ENCODE measurements at places on chromosomes 5 and 9. TPM values are rescaled to one million over a fixed set of nuclear protein-coding genes. Genes with fewer than 3 reads are reported as not detected.

- DNase-seq = no peak
Observed at GRCh38 chr5:62333250-62333794, 27.3 kb downstream of the KIF2A start.

GRCh38 chr5:134437340-134437846 is 25.7 kb upstream of the CDKN2AIPNL start:
- no peak for DNase-seq

DNA sequence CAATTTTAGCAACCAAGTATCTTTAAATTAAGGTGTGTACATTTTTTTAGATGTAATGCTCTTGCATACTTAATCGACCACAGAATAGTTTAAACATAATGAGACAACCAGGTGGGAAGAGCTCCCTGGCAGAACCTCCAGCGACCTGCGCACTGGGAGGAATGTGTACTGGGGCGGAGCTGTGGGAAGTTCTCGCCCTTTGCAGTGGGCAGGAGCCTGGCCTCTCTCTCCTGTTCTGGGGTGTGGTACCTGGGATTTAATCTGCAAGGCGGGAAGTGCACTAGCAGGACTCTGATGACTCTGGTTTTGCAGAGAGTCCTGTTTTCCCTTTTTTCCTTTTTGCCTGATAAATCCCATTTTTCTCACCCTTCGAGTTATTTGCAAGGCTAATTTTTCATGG is 150.7 kb downstream of the SLC28A3 start:
- no peak for DNase-seq

DNA sequence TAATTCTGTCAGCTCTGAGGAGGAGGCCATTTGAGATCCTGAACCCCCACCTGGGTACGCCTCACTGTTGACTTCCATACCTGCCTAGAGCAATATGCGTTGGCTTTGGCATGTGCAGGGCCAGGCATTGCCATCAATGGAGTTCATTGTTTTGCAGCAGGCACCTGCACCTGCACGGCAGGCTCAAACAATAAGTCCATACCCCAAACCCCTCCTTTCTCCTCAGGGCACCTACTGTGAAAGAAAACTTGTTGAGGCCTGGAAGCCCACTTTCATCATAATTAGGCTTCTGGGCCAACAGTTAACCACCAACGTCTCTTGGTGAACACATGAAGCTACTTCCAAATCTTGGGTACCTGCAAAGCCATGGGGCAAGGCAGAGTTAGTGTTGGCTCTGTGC is 238.7 kb downstream of the NFIB start:
- DNase-seq = no peak

GRCh38 chr5:56145511-56145910 is 87.6 kb downstream of the ANKRD55 start:
- DNase-seq = no peak

GRCh38 chr5:116531635-116532034 is 43.0 kb downstream of the SEMA6A start:
- DNase-seq = no peak

GRCh38 chr5:104247260-104247659 is 684.7 kb upstream of the NUDT12 start:
- no peak for DNase-seq

- peak; percentile 49 for DNase-seq
Observed at GRCh38 chr5:72438141-72438540, 69.1 kb downstream of the ZNF366 start.

DNA sequence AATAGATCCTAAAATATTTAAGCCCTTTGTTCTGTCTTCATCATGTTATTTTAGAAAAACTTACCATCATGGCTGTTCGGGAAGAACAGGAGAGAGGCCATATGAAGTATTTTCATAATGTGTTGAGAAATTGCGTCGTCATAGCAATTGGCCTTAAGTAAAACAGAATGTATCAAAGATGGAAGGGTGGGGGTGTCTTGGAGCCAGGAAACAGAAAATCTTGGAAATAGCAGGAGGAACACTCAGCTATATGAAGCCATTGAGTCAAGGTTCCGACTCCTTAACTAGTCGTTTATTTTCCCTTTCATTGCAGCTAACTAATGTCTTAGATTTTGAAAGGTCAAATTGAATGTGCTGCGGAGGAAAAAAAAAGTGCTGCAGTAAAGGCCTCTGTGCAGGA is 1.3 kb downstream of the SPTAN1 start:
- peak; percentile 63 for DNase-seq

DNA sequence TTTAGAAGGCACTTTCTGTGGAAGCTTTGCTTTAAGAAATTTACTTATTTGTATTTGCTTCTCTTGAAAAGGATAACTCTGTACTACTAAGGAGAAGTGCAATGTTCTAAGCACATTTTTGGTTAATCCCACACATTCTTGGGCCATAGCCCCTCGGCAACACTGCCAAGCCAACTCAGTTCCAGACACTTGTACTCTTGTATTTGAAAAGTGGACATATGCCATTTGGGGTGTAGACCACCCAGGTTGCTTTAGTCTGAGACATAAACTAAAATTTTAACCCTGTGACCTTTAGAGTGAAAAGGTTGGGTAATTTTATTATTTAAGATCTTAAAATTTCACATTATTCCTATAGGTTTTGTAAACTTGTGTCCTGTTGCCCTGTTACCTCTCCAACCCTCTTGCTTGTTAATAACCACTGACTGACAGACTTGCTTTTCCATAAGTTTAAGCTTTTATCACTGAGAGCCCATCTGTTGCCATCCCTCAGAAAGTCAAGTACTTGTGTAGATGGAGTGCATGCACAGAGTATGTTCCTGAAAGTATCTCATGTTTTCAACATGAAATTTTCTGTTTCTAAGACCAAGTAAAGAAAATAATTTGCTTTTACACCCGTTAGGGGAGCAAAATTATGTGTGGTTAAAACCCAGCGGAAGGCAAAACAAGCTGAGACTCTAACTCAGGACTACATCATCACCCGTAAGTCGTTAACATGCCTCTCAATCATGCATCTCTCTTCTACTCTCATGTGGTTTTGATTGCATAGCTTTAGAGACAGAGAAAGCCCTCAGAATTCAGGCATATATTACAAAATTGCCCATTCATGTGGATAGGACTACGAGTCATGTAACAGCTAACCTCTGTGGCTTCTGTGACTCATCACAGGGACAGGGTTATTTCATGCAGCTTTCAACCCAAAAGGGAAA is 117.3 kb downstream of the GDNF start:
- peak; percentile 77 for DNase-seq

- DNase-seq = no peak
Observed at GRCh38 chr5:127031147-127031862, 947 bp upstream of the MARCHF3 start.

DNA sequence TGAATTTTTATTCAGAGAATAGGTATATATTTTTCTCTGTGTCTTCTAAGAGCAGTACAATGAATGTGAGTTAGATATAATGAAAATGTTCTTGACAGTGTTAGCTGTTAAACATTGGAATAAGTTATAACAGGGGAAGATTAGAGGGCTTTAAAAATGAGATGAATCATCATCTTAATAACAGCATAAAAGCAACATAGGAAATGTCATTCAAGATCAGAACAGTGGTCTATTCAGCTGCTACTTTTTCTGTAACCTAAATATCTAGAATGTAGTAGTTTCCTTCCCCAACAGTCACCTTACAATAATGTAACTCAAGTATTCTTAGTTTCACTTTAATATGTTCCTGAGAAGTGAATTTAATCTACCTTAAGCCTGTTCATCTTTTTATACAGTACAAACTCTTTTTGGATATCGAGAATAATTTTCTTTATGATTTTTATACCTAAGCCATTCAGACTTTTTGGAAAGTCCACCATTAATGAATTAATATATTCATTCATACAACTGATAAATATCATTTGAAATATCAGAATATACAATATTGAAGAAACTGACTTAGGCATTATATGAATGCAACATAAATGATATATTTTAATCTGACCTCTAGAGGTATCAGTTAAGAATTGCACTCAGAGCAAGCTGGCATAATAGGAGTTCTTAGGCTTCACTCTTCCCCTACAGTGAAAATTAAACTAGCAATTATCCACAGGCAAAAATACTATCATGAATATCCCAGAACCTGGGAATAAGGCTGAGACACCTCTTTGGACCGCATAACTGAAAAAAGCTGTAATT is 66.1 kb upstream of the EDIL3 start:
- peak; percentile 9 for DNase-seq

GRCh38 chr5:149200355-149200754 is 59.1 kb downstream of the ABLIM3 start:
- no peak for DNase-seq

GRCh38 chr9:136623842-136624183 is 38.9 kb upstream of the EGFL7 start:
- DNase-seq = peak; percentile 95

DNA sequence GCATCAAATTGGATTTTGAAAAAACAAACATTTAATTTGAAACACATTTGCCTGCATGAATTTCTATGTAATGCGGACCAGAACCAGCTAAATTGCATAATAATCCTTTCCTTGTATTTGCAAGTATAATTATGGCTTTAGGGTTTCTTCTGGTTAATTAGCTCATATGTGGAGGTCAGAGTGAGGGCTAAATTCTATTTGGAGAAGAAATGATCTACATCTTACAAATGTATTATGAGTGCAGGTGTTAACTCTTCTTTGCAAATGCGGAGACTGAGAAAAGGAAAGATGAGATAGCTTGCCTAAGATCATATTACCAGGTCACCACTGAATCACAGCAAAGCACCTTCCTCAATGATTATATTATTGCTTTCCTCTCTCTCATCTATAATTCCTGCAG is 194.7 kb downstream of the CDH9 start:
- DNase-seq = no peak

DNA sequence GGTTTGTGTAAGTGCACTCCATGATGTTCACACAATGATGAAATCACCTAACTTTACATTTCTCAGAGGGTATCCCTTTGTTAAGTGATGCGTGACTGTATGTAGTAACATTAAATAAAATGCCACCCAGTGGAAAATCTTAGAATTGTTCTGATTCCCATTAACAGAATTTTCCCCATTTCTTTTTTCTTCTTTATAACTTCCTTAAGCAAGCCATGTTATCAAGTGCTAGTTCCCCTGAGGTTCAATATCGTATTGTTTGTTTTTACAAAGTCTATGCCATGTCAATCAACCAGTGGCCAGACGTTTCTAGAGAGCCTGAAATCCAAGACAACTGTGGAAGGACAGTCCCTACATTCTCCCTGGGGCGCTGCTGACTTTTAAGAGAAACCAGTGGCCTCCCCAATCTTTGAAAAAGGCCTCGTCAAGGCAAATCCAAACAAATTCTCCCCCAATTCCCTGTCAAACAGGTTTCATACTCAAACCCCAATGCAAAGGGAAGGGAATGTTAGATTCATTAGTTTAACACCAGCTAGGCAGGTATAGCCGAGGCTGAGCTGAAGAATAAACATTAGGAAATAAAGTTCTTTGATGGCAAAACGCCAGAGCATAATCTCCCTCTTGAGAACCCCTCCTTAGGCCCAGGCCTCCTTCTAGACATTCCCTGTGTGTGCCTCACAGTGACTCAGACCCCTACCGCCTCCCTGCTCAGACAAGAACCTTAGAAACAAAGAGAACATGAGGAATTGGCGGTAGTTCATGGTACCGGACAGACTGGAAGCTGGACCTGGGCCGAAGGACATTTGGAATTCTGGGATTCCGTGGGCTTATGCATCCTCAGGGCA is 198.7 kb downstream of the GNA14 start:
- peak; percentile 70 for DNase-seq

GRCh38 chr5:160188141-160189015 is 40.9 kb upstream of the FABP6 start:
- DNase-seq = no peak

DNA sequence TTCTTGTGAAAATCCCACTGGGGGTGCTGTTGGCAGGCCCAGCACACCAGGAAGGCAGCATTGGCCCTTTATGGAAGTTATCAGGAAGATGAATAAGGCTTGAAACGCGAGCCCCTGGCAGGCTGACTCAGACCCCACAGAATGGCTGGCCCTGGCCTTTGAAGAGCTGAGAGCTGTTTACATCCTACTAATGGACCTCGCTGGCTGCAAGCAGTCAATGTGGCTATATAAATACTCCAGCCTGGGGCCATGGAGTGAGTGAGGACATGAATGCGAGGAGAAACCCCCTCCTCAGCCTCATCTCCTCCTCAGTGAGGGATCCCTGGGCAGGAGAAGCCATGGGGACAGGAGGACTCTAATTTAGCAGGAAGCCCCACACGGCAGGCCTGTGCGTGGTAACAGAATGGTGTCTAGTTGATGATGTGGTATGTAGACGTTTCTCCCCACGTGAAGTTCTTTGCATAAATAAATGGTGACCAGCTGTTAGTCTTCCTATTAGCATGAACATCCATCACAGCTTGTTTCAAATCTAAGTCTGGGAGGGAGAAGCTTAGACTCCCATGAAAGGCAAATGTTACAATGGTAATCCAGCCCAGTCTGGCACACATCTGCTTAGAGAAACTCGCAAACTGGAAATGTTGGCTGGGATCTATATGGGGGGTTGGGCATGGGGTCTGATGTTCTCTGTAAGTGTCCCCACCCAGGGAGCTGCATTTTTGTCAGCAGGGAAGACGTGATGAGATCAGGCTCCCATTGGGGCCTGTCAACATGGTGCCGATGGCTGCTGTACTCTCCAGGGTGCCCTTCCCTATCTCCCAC is 175.1 kb upstream of the PITX1 start:
- peak; percentile 90 for DNase-seq

Gene PLAA
- total RNA-seq = 36.7 TPM

Gene BNC2
- not detected for total RNA-seq

Gene PCDHGB6
- 1.4 TPM for total RNA-seq

Gene INSL4
- not detected for total RNA-seq

Gene DRD1
- not detected for total RNA-seq

Gene NEUROG1
- total RNA-seq = not detected

Gene CATSPER3
- total RNA-seq = 0.91 TPM

Gene C5orf52
- not detected for total RNA-seq
